ENCODE measurements at places on chromosomes 7 and 10. TPM values are rescaled to one million over a fixed set of nuclear protein-coding genes. Genes with fewer than 3 reads are reported as not detected.

GRCh38 chr7:26686448-26686981, 177.9 kb downstream of the SKAP2 start:
- DNase-seq: peak; percentile 42
- no peak overlapping the region for H3K27ac ChIP-seq
- H3K4me3 ChIP-seq: no peak overlapping the region
- H3K4me1 ChIP-seq: no peaks in the 10 kb centered on the region
- no peaks in the 10 kb centered on the region for H3K27me3 ChIP-seq
- H3K36me3 ChIP-seq: no peaks in the 10 kb centered on the region

DNA sequence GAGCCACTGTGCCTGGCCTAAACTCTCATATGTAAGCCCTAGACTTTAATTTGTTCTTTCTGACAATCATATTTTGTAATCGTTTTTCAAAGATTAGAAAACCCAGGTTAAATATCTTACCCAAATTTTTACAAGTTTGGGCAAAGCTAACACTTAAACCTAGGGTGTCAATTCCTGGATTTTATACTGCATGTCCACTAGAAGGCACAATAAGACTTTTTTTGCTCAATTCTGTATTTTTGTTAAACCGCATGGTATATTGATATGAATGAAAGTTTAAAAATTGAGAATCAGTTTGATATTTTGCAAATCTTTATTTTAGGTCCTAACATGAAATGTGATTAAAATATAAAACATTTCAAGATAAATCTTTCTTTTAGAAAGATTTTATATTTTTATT, 29.3 kb downstream of the DYNC2I1 start:
- DNase-seq: peak; percentile 25
- no peaks in the 10 kb centered on the region for H3K4me1 ChIP-seq
- no peak overlapping the region for H3K4me3 ChIP-seq

DNA sequence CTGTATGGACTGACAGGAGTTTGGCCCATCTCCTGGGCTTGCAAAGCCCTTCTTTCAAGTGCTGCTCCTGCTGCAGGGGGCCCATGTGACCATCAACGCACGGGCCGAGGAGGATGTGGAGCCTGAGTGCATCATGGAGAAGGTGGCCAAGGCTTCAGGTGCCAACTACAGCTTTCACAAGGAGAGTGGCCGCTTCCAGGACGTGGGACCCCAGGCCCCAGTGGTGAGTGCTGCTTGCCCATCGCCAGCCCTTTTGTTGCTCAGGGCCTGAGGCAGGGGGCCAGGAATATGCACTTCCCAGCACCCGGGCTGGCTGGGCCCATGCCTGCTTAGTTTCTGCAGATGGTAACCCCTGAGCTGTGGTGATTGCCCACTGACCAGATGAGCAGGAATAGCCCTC, 8.7 kb downstream of the PGAM2 start:
- DNase-seq: no peak
- no peak overlapping the region for H3K4me3 ChIP-seq
- no peak overlapping the region for H3K27ac ChIP-seq
- H3K27me3 ChIP-seq: no peaks in the 10 kb centered on the region
- peaks cover 4% of the 10 kb centered on the region for H3K4me1 ChIP-seq

GRCh38 chr10:120578890-120579289, 121.9 kb downstream of the PLPP4 start:
- no peaks in the 10 kb centered on the region for H3K27me3 ChIP-seq
- H3K27ac ChIP-seq: no peak overlapping the region
- H3K4me3 ChIP-seq: no peak overlapping the region
- H3K4me1 ChIP-seq: no peaks in the 10 kb centered on the region

- no peaks in the 10 kb centered on the region for H3K4me1 ChIP-seq
- H3K27me3 ChIP-seq: no peaks in the 10 kb centered on the region
- no peak for DNase-seq
- H3K4me3 ChIP-seq: no peak overlapping the region
- no peaks in the 10 kb centered on the region for H3K36me3 ChIP-seq
Observed at GRCh38 chr7:31418928-31419327, 78.4 kb upstream of the NEUROD6 start.

DNA sequence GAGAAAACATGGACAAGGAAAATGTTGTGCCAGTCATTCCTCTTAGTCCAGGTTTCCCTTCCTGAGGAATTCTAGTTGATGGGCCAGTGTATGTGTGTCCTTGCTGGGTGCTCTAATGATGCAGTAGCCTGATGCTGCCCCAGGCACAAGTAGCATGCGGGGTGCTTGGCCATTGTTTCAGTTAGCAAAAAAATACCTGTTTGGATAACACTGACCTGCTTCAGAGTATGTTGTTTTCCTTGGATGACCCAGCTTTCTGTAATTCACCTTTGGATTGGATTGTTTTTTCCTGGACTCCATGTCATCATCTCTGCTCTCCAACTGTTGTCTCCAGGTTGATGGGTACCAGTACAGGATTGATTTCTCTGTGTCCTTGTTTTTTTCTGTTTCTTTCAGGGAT, 169.2 kb downstream of the SND1 start:
- DNase-seq: no peak
- no peak overlapping the region for H3K27ac ChIP-seq

- no peaks in the 10 kb centered on the region for H3K4me1 ChIP-seq
- no peak overlapping the region for H3K27ac ChIP-seq
- no peak for DNase-seq
- H3K36me3 ChIP-seq: no peaks in the 10 kb centered on the region
- no peak overlapping the region for H3K4me3 ChIP-seq
Observed at GRCh38 chr7:12623223-12623622, 52.7 kb downstream of the SCIN start.

GRCh38 chr10:43703286-43703685, 54.6 kb upstream of the ZNF32 start:
- H3K4me3 ChIP-seq: no peak overlapping the region
- H3K36me3 ChIP-seq: no peaks in the 10 kb centered on the region
- no peak for DNase-seq
- H3K4me1 ChIP-seq: no peaks in the 10 kb centered on the region
- no peaks in the 10 kb centered on the region for H3K27me3 ChIP-seq

GRCh38 chr7:475425-475728, 44.3 kb downstream of the PDGFA start:
- H3K36me3 ChIP-seq: no peaks in the 10 kb centered on the region
- no peak for DNase-seq
- H3K4me3 ChIP-seq: no peak overlapping the region
- H3K27ac ChIP-seq: no peak overlapping the region
- H3K27me3 ChIP-seq: no peaks in the 10 kb centered on the region

DNA sequence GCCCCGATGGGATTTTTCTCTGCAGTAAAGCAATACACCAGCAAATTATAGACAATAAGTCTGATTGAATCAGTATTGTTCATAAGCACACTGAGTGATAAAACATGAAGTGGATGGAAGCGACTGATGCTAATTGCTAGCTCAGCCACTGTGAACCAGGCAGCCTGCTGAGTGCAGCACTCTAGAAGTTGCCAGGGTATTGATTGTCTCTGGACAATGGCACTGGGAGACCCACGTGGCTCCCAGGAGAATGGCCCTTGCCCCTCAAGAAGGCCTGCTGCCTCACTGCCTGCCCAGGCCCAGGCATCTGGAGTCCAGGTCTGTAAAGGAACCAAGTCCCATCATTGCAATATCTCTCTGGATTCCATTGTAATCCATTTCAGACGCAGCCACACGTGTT, 80.4 kb upstream of the TCERG1L start:
- H3K27me3 ChIP-seq: no peaks in the 10 kb centered on the region
- no peak overlapping the region for H3K27ac ChIP-seq
- H3K4me1 ChIP-seq: no peaks in the 10 kb centered on the region
- no peak for DNase-seq

Gene TSPAN15
- total RNA-seq: 4.3 TPM

Measured in CD4-positive, CD25-positive, alpha-beta regulatory T cell (primary cell).